Activated CD4-positive, alpha-beta T cell treated with anti-CD3 and anti-CD28 coated beads, Interleukin-2, amount 10 ng/mL, durations not matched to agents 24 days and 14 days (primary cell): ENCODE measurements at places on chromosomes 6 and 20. TPM values are rescaled to one million over a fixed set of nuclear protein-coding genes. Genes with fewer than 3 reads are reported as not detected.

DNA sequence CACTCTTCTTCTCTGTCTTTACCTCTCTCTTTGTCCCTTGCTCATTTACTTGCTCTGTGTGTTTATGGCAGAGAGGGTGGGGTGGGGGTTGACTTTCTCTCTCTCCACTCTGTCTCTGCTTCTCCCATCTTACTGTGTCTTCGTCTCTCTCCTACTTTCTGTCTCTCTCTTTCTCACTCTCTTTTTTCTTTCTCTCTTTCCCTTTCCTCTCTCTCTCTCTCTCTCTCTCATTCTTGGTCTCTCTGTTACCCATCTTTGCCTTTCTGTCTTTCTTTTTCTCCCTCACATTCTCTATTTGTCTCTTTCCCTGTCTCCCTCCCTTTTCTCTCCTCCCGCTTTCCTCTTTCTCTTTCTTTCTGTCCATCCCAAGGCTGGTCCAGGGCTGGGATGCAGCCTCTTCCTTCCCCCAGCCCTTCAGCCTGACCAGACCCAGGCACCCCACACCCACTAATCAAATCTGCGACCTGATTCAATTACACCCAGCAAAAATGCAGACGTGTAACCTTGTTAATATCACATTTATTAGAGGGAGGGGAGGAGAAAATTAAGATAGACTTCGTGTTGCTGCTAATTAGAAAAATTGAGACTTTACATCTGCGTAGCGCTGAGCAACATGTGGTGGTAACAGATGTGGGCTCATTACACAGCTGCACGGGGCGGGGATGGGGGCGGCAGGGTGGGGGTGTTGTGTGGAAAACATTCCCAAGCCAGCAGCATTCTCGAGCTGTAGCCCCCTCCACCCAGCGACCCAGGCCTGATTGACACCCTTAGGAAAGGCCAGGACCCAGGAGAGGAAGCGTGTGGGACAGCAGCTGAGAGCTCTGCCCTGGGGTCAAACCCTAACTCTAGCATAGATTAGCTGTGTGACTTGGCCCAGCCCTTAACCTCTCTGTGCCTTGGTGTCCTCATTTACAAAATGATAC is 124.9 kb upstream of the MAFB start:
- no peaks in the 10 kb centered on the region for H3K27me3 ChIP-seq
- no peak overlapping the region for H3K27ac ChIP-seq
- no peak overlapping the region for H3K4me3 ChIP-seq
- H3K36me3 ChIP-seq, result no peaks in the 10 kb centered on the region

DNA sequence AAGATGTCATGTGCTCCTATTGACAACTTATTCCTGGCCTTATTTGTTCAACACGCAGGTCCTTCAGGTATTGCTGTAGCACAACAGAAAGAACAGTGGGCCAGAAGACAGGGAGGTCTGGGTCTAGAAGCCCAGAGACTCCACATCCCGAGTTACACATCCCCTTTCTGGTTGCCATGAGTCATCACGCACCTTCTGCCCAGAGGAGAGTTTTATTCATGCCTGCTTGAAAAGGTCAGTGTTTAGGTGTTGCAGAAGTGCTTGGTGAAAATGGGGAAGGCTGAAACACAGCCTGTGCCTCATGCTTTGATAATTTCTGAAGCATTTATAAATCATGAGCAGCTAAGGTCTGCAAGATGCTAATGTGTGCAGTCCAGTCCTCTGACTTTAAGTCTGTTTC is 256.4 kb downstream of the GMPR start:
- H3K27me3 ChIP-seq, result no peaks in the 10 kb centered on the region
- H3K36me3 ChIP-seq, result peaks cover 33% of the 10 kb centered on the region
- peak overlapping the region; percentile 32 for H3K4me3 ChIP-seq
- peaks cover 56% of the 10 kb centered on the region for H3K4me1 ChIP-seq
- peak overlapping the region; percentile 48 for H3K27ac ChIP-seq

DNA sequence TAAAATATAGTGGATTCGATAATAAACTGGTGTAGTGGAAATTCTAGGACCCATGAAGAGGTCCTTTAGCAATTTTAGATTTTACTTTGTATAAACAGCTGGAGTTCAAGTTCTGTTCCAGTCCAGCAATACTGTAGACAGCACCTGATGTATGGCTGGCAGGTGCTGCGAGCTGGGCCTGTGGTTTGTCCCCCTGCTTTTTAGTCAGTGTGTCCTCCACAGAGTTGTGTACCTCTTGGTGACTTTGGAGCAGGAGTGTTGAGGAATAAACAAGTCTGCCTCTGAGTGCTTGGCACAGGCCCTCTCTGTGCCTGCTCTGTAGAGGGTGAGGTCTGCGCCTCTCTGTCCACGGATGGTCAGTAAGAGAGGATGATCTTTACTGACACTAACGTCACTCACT is 13.8 kb downstream of the STX16 start:
- H3K36me3 ChIP-seq, result peaks cover 48% of the 10 kb centered on the region
- peak overlapping the region; percentile 66 for H3K27ac ChIP-seq
- peaks cover 51% of the 10 kb centered on the region for H3K4me1 ChIP-seq
- H3K27me3 ChIP-seq, result no peaks in the 10 kb centered on the region

GRCh38 chr6:30100585-30101443 is 12.1 kb downstream of the TRIM31 start:
- peaks cover 64% of the 10 kb centered on the region for H3K27me3 ChIP-seq
- H3K36me3 ChIP-seq, result no peaks in the 10 kb centered on the region
- peak; percentile 73 for DNase-seq
- H3K4me1 ChIP-seq, result peaks cover 31% of the 10 kb centered on the region

GRCh38 chr20:62525014-62525413 is 49.2 kb upstream of the GATA5 start:
- H3K27me3 ChIP-seq, result peaks cover 8% of the 10 kb centered on the region
- no peaks in the 10 kb centered on the region for H3K36me3 ChIP-seq
- no peak for DNase-seq

GRCh38 chr20:946826-947225 is 30.7 kb upstream of the ANGPT4 start:
- no peak overlapping the region for H3K4me3 ChIP-seq
- no peak overlapping the region for H3K27ac ChIP-seq
- H3K36me3 ChIP-seq, result no peaks in the 10 kb centered on the region
- peaks cover 18% of the 10 kb centered on the region for H3K27me3 ChIP-seq
- no peak for DNase-seq

- H3K4me3 ChIP-seq, result peak overlapping the region; percentile 81
- peaks cover 46% of the 10 kb centered on the region for H3K4me1 ChIP-seq
- peaks cover 21% of the 10 kb centered on the region for H3K36me3 ChIP-seq
- peak; percentile 85 for DNase-seq
- H3K27me3 ChIP-seq, result no peaks in the 10 kb centered on the region
Observed at GRCh38 chr20:35773154-35773751, 1.4 kb downstream of the PHF20 start.

DNA sequence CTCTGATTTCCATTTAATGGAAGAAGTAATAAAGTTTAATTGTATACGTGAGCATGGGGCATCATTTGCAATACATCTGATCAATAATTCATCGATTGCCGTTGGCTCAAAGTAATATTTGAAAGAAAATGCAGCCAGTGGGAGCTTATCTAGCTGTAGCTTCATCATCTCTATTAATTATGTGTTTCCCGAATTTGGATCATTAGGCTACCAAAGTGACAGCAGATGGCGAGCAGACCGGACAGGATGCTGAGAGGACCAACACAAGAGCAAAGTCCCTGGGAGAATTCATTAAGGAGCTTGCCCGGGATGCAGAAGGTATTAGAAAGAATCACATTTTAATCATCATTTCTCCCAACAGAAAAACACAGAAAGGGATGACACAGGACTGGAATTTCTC is 327.1 kb downstream of the ARHGAP18 start:
- no peaks in the 10 kb centered on the region for H3K4me1 ChIP-seq
- H3K27me3 ChIP-seq, result peaks cover 10% of the 10 kb centered on the region
- H3K27ac ChIP-seq, result no peak overlapping the region
- DNase-seq, result no peak

- no peak overlapping the region for H3K27ac ChIP-seq
- H3K27me3 ChIP-seq, result no peaks in the 10 kb centered on the region
- H3K36me3 ChIP-seq, result peaks cover 9% of the 10 kb centered on the region
- DNase-seq, result no peak
Observed at GRCh38 chr6:141488488-141488887, 644.2 kb upstream of the GJE1 start.

Gene PPP1R3G
- 0.05 TPM in 2 replicates for total RNA-seq

Gene SYTL3
- 102 and 106 TPM in 2 replicates for total RNA-seq

Gene SAPCD1
- 15.0 and 17.7 TPM in 2 replicates for total RNA-seq

Gene GCM1
- total RNA-seq, result not detected in 2 replicates

Gene EIF2S2
- total RNA-seq, result 106 and 107 TPM in 2 replicates

Gene KIF6
- total RNA-seq, result 0.17 and 0.33 TPM in 2 replicates

Gene CFAP61
- not detected in 2 replicates for total RNA-seq

Gene DNAH8
- 0.02 TPM in 1 of 2 replicates, not detected in the other for total RNA-seq

Gene NHLRC1
- total RNA-seq, result 0.09 and 0.26 TPM in 2 replicates

Gene RPS6KA2
- total RNA-seq, result 2.8 and 3.1 TPM in 2 replicates

Gene HTR1B
- not detected in 2 replicates for total RNA-seq

Gene LY6G6F
- total RNA-seq, result not detected in 2 replicates
